ENCODE measurements at places on chromosomes 5 and 9.

DNA sequence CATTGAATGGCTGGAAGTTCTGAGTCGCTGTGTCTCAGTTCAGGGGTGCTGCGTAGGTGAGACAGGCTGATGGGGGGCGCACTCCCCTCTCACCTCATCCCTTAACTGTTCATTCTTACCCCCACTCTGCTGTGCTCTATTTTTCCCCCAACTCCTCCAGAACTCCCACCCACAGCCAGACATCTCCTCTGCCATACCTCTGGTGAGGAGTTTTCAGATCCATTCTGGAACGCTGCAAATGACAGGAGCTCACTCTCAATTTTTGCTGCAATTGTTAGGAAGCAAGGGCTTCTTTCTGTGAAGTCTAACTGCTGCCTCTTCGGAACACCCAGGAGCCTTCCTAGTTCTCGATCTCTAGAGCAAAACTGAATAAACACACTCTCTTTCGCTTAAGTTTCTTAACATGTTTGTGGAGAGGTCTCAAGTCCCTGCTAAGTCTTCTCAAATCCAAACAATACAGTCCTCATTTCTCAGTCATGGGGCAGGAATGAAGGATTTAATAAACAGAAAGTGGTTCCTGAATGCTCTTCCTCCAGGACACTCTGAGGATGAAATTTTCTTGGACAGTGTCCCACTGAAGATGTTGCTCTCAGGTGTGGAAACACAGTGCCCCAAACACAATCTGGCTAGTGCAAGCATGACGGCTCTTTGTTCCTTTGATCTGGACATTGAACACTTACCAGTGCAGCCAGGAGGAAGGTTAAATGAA is 387.7 kb downstream of the KDM4C start:
- DNase-seq, result no peak
- H3K27me3 ChIP-seq, result no peaks in the 10 kb centered on the region
- no peak overlapping the region for H3K4me3 ChIP-seq
- H3K4me1 ChIP-seq, result peaks cover 31% of the 10 kb centered on the region
- H3K36me3 ChIP-seq, result peaks cover 38% of the 10 kb centered on the region

DNA sequence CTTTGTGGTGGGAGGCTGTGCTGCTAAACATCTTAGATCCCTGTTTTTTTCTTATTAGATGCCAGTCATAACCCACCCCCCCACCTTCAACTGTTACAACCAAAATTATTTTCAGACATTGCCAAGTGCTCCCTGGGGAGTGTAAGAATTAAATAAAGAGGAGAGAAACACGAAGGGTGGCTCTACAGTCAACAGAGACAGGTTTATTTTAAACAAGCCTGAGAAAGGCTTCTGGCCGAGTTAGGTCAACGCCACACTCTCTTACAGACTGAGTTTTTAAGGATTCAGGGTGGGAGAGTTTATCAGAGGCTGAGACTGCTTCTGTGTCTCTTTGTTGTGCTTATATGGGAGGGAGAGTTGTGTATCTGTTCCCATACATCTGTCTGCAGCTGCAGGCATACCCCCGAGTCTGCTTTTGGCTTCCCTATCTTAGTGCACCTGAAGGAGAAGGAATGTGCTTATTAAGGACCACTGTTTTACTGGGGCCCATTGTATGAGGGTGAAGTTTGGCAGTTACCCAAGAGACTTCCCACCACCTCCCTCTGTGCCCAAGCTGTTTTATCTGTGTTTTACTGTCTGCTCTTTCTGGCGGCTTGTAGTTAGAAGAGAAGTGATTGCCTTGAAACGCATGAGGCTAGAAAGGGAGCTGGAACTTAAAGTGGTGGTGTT is 11.4 kb upstream of the GDA start:
- H3K27me3 ChIP-seq, result peaks cover 2% of the 10 kb centered on the region
- no peak overlapping the region for H3K4me3 ChIP-seq
- no peak for DNase-seq

- no peaks in the 10 kb centered on the region for H3K4me1 ChIP-seq
- DNase-seq, result no peak
Measured at GRCh38 chr5:127426661-127427060, 90.8 kb upstream of the PRRC1 start.

DNA sequence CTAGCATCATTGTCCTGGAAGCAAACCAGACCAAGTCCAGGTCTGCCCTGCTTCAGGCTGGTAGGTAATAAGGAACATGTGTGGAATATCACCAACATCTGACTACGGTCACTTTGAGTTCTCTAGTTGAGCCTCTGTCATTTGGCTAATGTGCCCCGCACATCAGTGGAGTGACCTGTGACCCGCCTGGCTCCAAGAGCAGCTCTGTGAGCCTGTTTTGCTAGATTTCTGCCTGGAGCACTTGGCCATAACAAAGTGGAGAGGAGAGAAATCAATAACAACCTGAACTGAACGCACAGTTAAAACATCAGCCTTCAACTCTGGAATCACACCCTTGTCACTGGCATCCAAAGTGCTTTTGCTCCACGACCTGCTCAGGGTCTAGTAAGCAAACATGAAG is 115.7 kb downstream of the PPP2R2B start:
- no peak for DNase-seq
- H3K36me3 ChIP-seq, result no peaks in the 10 kb centered on the region
- H3K4me1 ChIP-seq, result peaks cover 3% of the 10 kb centered on the region

DNA sequence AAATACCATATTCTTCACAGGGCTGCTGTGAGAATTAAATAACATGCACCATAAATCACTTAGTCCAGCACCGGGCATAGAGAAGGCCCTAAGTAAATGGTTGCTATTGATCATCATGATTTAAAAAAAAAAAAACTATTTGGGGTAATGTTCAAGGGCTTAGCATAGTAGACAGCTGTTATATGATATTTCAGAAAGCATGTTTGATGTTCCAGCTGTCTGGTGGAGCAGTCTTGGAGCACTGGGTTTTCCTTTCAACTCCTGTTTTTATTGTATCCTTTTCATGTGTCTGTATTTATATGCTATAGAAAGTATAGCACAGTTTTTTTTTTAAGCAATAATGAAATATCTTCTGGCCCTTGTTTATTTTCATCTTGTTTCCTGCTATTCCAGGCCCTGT is 28.0 kb upstream of the TOMM5 start:
- H3K36me3 ChIP-seq, result no peaks in the 10 kb centered on the region
- H3K4me3 ChIP-seq, result no peak overlapping the region
- H3K27me3 ChIP-seq, result no peaks in the 10 kb centered on the region
- no peak for DNase-seq
- peaks cover 3% of the 10 kb centered on the region for H3K4me1 ChIP-seq
- no peak overlapping the region for H3K27ac ChIP-seq

- H3K27ac ChIP-seq, result no peak overlapping the region
- DNase-seq, result no peak
- no peaks in the 10 kb centered on the region for H3K4me1 ChIP-seq
- no peak overlapping the region for H3K4me3 ChIP-seq
- H3K36me3 ChIP-seq, result no peaks in the 10 kb centered on the region
- no peaks in the 10 kb centered on the region for H3K27me3 ChIP-seq
Measured at GRCh38 chr5:22560147-22560546, 293.0 kb downstream of the CDH12 start.
